Cortex of kidney (tissue), 1 donor: ENCODE measurements at places on chromosomes 6 and 20.

DNA sequence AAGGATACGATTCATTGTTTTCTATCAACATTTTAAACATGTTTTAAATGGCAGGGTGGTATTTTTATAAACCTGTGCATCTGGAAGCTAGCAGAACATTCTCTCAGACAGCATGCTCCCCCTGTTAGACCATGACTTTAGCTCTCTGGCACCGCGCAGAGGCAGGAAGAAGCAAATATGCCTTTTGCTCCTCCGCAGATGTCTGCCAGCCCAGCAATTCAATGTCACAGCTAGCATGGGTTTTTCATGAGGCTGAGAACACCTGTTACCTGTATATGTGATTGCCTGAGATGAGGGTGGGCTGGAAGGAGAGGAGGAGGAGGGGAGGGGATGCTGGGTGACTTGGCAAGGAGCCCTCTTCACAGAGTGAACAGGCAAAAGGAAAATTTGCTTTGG is 6.7 kb downstream of the MTCH1 start:
- no peak for DNase-seq

DNA sequence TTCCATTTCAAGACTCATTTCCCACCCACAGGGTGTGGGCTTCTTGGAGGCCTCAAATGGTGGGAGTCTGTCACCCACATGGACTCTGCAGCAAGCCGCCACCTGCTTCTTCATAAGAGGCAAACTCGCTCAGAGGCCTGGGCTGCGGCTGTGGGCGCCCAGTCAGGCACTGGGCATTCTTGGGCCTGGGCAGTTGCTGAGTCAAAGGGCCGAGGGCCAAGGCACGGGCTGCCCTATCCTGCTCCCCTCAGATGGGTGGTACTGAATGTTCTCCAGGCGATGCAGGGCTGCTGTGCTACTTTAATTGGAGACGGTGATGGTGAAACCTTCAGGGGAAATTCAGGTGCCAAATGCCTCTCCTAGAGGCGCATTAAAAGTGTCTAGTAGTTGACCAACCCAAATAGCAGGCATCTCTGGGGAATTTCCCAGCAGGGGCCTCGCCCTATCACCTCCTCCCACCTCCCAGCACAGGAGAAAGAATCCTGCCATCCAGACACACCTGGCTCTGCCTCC is 57.9 kb downstream of the MAFB start:
- DNase-seq, result no peak

DNA sequence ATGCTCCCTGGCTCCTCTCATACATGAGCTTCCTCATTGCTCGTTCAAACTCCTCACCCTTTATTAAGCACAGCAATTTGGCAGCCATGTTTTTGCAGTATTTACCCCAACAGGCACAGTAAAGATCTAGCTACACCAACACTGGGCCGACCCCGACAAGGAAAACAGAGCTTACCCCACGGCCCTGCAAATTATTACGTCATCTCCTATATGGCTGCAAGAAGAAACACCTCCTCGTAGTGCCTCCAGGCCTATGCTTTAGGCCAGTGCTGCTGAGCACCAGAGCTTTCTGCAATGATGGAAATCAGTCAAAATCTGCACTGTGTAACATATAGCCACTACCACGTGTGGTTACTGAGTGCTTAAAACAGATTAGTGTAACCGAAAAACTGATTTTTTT is 26.7 kb downstream of the TMC2 start:
- no peak for DNase-seq

GRCh38 chr6:17204533-17204932 is 76.6 kb upstream of the RBM24 start:
- DNase-seq, result no peak

DNA sequence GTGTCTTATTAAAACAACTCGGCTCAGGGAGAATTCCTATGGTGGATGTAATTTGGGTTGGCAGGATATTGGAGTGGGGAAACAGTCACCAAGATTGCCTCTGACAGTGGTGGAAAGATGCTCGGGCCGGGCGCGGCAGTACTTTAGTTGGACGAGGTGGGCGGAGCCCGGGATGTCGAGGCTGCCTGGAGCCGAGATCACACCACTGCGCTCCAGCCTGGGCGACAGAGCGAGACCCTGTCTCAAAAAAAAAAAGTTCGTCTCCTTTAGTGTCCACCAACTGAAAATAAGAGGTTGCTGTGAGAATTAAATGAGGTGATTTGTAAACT is 621 bp downstream of the NOL7 start:
- no peak for DNase-seq

DNA sequence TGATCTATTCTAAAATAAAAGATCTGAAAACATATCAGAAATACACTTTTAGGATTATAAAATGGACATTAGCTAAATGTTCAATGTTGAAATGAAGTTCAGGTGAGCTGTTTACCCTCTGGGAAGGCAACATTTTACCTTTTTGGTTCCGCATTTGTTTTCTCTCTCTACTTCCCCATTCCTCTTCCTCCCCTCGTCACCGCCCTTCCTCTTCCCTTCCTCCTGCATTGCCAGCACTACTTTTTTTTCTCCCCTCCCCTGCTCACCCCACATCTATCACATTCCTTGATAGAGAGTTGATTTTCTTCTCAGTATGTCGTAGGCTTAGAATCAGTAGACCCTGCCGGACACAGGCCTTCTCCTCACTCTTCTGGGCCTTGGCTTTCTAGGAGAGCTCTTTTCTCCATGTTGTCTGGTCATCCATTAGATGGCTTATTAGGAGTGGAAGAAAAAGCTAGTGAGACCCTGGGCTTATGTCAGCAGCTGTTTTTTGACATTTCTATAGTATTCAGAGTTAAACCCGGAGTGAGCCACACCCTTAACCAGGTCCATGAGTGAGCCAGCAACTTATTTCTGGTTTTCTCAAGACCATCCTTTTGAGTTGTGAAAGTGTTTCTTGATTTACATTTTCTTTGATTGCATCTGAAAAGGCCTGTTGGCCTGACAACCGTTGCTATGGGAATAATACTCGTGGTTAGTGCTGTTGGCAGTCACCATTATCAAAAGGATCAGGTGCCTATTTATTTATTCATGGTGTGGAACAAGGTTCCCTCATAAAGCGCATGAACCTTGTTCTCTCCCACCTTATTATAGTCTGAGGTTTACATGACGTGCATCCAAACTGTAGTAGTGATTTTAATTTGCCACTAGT is 90.9 kb downstream of the DTD1 start:
- DNase-seq, result no peak

DNA sequence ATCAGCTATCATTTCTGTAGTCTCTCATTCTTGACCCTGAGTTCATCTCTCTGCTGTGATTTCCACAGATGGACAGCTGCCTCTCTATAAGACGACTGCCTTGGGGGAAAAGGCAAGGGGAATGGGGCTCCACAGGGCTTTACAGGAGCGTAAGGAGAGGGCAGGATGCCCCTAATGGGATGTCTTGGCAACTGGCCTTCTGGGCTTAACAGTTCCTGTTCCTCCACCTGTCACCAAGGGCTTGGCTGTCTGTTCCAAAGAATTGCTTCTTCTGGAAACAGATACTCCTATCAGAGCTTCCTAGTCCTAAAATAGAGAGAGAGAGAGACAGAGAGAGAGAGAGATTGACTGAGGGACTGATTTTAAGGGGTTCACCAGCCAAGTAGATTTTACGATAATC is 181.9 kb downstream of the TMEM200A start:
- DNase-seq, result no peak

GRCh38 chr20:44222633-44223368 is 12.2 kb upstream of the OSER1 start:
- no peak for DNase-seq

DNA sequence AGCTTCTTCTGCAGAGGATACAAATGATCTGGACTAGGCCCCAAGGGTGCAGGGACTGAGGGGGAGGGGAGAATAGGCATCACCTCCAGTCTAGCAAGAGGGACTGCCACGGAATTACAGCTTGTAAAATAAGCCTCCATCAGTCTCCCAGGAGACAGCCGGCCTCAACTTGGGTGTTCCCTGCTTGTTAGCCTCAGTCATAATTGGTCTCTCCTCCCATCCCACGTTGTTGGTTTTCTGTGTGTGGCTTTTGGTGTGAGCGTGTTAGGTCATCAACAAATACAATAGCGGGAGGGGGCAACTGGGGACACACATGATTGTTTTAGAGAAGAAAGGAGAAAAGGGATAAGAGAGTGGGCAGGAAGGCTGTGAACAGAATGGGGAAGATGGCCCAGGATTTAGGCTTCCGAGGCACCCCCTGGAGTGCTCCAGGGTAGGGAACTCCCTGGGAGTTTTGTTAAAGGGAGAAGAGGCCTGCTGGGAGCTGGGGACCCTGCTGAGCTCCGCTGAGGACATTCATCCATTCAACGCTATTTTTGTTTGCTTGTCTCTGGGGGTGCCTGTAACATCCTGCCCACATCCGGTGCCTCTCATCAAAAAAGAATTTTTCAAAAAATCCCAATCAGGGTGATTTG is 9.2 kb downstream of the FOXA2 start:
- no peak for DNase-seq

DNA sequence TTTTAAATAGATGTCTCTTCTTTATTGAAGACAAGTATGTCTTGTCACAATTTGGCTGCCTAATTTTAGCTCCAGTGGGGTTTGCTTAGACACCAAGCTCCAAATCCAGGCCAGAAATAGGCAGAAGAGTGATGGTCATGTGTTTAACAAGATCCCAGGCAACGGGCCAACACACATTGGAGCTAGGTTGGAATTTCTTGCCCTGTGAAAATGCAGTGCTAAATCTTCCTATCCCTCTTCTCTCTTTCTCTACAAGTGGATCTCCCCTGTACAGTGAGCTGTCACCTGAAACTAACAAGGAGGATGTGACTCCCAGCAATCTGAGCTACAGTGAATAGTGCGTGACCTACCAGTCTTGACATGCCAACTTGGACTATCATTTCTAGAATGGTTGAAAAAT is 65.3 kb upstream of the VGLL2 start:
- DNase-seq, result no peak

DNA sequence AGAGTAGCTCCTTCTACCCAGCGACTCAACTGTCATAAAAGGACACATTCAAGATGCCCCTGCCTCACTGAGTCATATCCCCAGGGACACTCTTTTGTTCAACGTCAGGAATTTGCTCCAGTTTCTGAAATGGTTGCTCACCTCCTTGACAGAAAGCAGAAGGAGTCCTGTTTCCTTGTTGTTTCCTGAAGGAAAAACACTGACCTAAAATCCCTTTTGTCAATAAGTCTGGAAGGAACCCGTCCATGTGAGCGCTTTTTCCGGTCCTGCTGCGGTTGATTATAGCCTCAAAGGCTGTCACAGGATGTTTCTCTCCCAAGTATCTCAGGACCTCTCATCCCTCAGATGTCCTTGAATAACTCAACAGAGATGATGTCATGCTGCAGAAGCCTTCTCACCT is 113.6 kb upstream of the PLEKHG1 start:
- DNase-seq, result no peak

DNA sequence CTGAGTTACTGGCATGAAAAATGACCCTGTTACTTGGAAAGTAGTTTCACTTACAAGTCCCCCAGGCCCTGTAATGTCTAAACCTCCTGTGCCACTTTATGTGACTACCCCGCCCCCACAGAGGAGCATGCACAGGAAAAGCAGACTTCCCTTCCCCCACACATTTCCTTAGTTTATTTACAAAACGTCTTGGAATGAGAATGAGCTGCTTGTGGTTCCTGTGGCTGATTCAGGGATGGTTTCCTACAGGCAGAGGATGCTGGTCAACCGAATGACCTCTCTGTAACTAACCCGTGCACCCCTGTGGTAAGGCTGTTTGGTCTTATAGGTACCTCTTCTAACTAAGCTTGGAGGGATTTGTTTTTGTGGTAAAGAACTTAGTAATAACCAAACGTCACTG is 28.5 kb downstream of the RSPO3 start:
- no peak for DNase-seq

DNA sequence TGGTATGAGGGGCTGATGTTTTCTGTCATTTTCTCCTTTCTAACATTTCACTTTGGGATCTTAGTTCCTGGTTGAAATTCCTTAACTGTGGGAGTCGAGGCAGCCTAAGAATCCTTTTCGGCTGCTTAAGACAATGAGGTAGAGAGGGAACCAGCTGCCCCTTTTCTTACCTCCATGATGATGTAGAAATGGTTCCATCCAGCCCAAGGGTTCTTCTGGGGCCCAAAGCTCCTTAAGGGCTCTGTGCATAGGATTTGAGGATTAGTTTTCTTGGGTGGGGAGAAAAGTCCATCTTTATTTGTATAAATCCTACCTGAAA is 33.5 kb downstream of the SYNJ2 start:
- DNase-seq, result no peak

DNA sequence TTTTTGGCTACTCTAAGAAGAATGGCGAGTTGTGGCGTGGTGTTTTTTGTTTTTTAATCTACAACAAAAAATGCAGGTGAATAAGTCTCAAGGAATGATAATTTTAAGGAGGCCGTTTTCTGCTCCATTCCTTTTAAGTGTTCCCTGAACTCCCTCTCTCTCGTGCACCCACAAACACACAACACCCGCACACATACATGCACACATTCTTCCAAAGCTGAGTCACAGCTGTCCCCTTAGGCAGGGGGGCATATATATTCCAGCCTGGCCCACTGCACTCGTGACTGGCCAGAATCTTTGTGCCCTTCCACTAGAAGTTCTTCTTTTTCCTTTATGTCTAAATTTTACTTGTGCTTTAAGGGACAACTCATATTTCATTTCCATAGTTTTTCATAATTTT is 405.7 kb downstream of the LMBRD1 start:
- no peak for DNase-seq

GRCh38 chr6:33171016-33171879 is 21.0 kb downstream of the COL11A2 start:
- DNase-seq, result no peak

DNA sequence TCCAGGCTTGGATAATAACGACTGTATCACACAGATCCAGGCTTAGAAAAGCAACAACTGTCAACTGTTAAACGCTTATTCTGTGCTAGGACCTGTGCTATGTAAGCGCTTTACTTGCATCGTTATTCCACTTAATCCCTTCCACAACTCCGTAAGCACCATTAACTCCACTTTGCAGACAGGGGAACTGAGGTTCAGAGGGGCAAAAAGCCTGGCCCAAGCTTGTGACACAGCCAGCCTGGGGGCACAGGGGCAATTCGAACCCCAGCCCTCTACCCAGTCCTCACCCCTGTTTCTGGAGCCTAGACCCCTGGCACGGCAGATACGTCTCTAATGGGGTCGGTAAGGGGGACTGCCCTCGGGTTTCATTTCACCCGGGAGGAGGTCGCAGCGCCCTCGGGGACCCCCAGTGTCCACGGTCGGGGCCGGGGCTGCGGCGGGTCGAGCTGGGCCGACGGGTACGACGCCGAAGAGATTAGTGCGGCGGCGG is 411 bp downstream of the DSN1 start:
- DNase-seq, result no peak

DNA sequence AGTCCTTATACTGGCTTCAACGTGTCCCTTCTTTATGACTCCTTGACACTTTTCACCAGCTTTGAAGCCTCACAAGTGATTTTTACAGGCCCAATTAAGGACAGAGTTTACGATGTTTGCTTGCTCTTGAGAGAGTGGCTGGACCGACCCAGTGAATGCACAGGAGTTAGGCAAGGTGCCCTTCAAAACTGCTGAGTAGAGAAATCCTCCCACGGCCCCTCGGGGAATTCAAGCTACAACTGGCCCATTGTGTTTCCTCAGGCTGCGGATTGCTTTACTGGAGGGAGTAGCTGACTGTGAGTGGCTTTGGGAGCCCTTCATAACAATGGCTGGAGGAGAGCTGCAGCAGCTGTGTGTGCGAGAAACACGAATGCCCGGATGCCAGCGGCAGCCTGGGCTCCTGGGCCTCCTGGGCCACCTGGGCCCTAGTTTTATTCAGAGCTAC is 50.0 kb downstream of the SGK1 start:
- DNase-seq, result no peak
